ENCODE measurements at places on chromosomes 2 and 18. TPM values are rescaled to one million over a fixed set of nuclear protein-coding genes. Genes with fewer than 3 reads are reported as not detected.

ITPRIPL1 gene
- not detected for total RNA-seq

C2orf81 gene
- total RNA-seq, result 2.2 TPM

UCN gene
- total RNA-seq, result 2.0 TPM

ALK gene
- not detected for total RNA-seq

CHRND gene
- total RNA-seq, result not detected

MARCHF4 gene
- total RNA-seq, result 35.6 TPM

MAP4K3 gene
- 18.3 TPM for total RNA-seq

GREB1L gene
- total RNA-seq, result 1.6 TPM

CD8A gene
- total RNA-seq, result 0.26 TPM

PELI1 gene
- 1.2 TPM for total RNA-seq

COL3A1 gene
- 0.28 TPM for total RNA-seq

CNDP1 gene
- not detected for total RNA-seq

FAM110C gene
- total RNA-seq, result 0.12 TPM

ZNF892 gene
- 0.70 TPM for total RNA-seq

ABCG5 gene
- not detected for total RNA-seq

SESTD1 gene
- 24.5 TPM for total RNA-seq

CARF gene
- 1.9 TPM for total RNA-seq

REEP1 gene
- 0.68 TPM for total RNA-seq

TAF4B gene
- total RNA-seq, result 5.2 TPM

All from A549 treated with ZK216348 at 1 μM for 4 hours (cell line).